Fibroblast of lung (primary cell): ENCODE measurements at places on chromosomes 6 and 20. TPM values are rescaled to one million over a fixed set of nuclear protein-coding genes. Genes with fewer than 3 reads are reported as not detected.

- H3K4me3 ChIP-seq = no peak overlapping the region
- DNase-seq = no peak
- H3K27ac ChIP-seq = no peak overlapping the region
- H3K36me3 ChIP-seq = peaks cover 32% of the 10 kb centered on the region
Observed at GRCh38 chr20:35490736-35491181, 35.4 kb downstream of the CEP250 start.

The COL9A3 gene
- total RNA-seq = 0.17 and 1.3 TPM in 2 replicates

The BMP5 gene
- 1.0 and 1.5 TPM in 2 replicates for total RNA-seq

GRCh38 chr20:54981175-54981574, 505.8 kb downstream of the DOK5 start:
- no peaks in the 10 kb centered on the region for H3K27me3 ChIP-seq
- no peaks in the 10 kb centered on the region for H3K4me1 ChIP-seq
- no peak for DNase-seq
- H3K27ac ChIP-seq = no peak overlapping the region
- H3K36me3 ChIP-seq = no peaks in the 10 kb centered on the region

The FOXA2 gene
- total RNA-seq = not detected in 2 replicates

GRCh38 chr6:91654357-91654756, 1067.5 kb upstream of the MAP3K7 start:
- no peaks in the 10 kb centered on the region for H3K36me3 ChIP-seq
- peak; percentile 1 for DNase-seq
- H3K4me1 ChIP-seq = no peaks in the 10 kb centered on the region

- DNase-seq = no peak
- no peaks in the 10 kb centered on the region for H3K4me1 ChIP-seq
- no peaks in the 10 kb centered on the region for H3K27me3 ChIP-seq
- no peak overlapping the region for H3K4me3 ChIP-seq
- H3K27ac ChIP-seq = no peak overlapping the region
Observed at GRCh38 chr6:87261534-87261933, 60.9 kb upstream of the SMIM8 start.

GRCh38 chr6:64713175-64713574, 993.9 kb downstream of the EYS start:
- H3K36me3 ChIP-seq = no peaks in the 10 kb centered on the region
- no peak for DNase-seq
- no peaks in the 10 kb centered on the region for H3K4me1 ChIP-seq
- H3K4me3 ChIP-seq = no peak overlapping the region
- no peaks in the 10 kb centered on the region for H3K27me3 ChIP-seq

GRCh38 chr6:127972815-127973214, 72.0 kb upstream of the THEMIS start:
- no peak overlapping the region for H3K4me3 ChIP-seq
- H3K27ac ChIP-seq = no peak overlapping the region
- DNase-seq = no peak
- peaks cover 3% of the 10 kb centered on the region for H3K36me3 ChIP-seq
- H3K4me1 ChIP-seq = no peaks in the 10 kb centered on the region
- no peaks in the 10 kb centered on the region for H3K27me3 ChIP-seq

DNA sequence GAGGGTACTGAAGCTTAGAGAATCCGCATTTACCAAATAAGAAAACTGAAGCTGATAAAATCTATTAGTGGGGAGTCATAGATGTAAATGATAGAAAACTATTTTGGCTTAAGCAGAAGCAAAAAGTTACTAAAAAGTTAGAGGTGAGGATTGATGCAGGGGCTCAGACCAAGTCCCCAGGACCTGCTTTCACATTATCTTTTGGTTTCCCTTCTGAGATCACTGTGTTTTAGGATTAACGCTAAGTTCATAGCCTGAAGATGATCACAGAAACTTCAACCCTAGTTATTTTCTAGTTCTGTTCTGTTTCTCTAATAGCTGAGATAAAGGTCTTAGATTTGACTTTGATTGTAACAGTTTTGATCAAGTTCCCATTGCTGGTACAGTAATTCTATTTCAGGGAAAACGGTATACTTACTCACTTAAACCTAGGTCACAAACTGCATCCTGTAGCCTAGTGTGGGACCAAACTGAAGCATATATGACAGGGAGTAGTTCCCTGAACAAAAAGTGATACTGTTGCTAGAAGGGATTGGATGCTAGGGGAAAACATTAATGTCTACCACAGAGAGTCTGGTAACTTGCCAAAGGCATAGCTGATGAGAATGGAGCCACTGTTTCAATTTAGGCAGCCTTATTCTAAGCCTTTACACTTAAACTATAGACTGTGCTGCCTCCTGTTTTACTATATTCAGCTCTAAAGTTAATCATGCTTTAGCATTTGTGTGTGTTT, 13.1 kb downstream of the CYB5R4 start:
- no peaks in the 10 kb centered on the region for H3K27me3 ChIP-seq
- no peaks in the 10 kb centered on the region for H3K4me1 ChIP-seq

The SNRPB gene
- 78.9 and 82.7 TPM in 2 replicates for total RNA-seq

The OTOR gene
- not detected in 2 replicates for total RNA-seq

- peaks cover 2% of the 10 kb centered on the region for H3K36me3 ChIP-seq
- no peak overlapping the region for H3K27ac ChIP-seq
- no peaks in the 10 kb centered on the region for H3K4me1 ChIP-seq
- H3K27me3 ChIP-seq = no peaks in the 10 kb centered on the region
Observed at GRCh38 chr20:63915471-63915870, 20.5 kb downstream of the DNAJC5 start.

GRCh38 chr20:50338479-50339391, 148.1 kb downstream of the CEBPB start:
- peaks cover 12% of the 10 kb centered on the region for H3K4me1 ChIP-seq
- H3K27ac ChIP-seq = peak overlapping the region; percentile 5
- no peaks in the 10 kb centered on the region for H3K27me3 ChIP-seq
- no peak overlapping the region for H3K4me3 ChIP-seq

DNA sequence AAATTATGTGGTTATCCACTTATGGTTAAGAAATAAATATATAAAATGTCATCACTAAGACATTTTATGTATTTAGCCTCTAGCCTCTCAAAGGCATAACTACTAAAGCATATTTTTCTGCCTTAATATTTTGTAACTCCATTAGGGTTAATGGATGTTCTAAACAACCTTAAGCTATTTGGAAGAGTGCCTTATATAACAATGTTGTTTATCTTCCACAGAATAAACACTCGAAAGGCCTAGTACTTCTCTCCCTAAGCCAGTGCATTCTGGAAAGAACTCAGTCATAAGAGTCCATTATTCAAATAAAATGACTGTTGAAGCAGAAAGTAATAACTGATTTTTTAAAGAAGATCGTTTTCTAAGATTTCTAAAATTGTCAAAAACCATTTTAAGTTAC, 15.0 kb upstream of the PRIM2 start:
- H3K4me1 ChIP-seq = peaks cover 18% of the 10 kb centered on the region
- no peaks in the 10 kb centered on the region for H3K27me3 ChIP-seq
- DNase-seq = no peak
- no peak overlapping the region for H3K27ac ChIP-seq
- H3K4me3 ChIP-seq = no peak overlapping the region

DNA sequence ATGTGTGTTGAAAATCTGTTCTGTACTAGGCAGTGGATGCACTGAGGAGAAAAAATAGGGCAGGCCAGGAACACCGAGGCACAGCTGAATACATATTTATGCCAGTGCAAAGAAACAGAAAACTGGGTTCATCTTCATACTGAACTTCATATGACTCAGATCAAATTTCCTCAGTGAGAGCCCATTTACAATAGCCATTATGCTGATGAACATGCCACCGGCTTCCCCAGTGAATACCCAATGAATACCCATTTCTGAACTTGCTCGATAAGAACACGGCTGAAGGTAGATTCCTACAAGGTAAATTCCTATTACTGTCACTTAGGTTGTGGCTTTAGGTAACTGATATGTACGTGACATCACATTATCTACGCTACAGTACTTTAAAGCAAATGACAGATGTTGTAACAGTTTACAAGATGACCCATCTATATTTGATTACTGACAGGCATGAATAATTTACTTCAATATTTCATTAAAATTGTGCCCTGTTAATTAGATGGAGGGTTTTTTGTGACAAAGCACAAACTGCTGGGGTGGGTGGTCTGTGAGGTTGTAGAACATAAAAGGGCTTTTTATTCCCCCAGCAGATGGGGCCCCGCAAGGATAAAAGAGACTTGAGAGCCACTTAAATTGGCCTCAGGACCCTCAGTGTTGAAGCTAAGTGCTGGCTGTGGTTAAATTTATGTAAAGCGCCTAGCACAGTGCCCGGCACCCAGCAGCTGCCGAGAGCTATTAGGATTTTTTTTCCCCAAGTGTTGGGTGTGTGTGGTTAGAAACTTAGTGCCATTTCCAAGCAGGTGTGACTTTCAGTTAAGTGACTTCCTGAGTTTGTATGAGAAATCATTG, 264.5 kb downstream of the CD83 start:
- no peak overlapping the region for H3K27ac ChIP-seq
- no peak for DNase-seq
- H3K4me3 ChIP-seq = no peak overlapping the region
- H3K4me1 ChIP-seq = no peaks in the 10 kb centered on the region
- no peaks in the 10 kb centered on the region for H3K36me3 ChIP-seq
- H3K27me3 ChIP-seq = no peaks in the 10 kb centered on the region

The C20orf141 gene
- not detected in 2 replicates for total RNA-seq

- H3K4me1 ChIP-seq = peaks cover 2% of the 10 kb centered on the region
- peaks cover 13% of the 10 kb centered on the region for H3K36me3 ChIP-seq
- DNase-seq = peak; percentile 71
- no peak overlapping the region for H3K4me3 ChIP-seq
Observed at GRCh38 chr6:34414999-34415858, 10.6 kb downstream of the RPS10 start.

- no peaks in the 10 kb centered on the region for H3K36me3 ChIP-seq
- no peak overlapping the region for H3K4me3 ChIP-seq
- no peak overlapping the region for H3K27ac ChIP-seq
- H3K27me3 ChIP-seq = no peaks in the 10 kb centered on the region
- no peak for DNase-seq
Observed at GRCh38 chr6:105892577-105893262, 193.4 kb upstream of the PRDM1 start.

GRCh38 chr6:169968541-169969270, 217.3 kb downstream of the ERMARD start:
- no peak overlapping the region for H3K4me3 ChIP-seq
- no peaks in the 10 kb centered on the region for H3K4me1 ChIP-seq
- no peak for DNase-seq
- H3K27me3 ChIP-seq = no peaks in the 10 kb centered on the region
- no peak overlapping the region for H3K27ac ChIP-seq

DNA sequence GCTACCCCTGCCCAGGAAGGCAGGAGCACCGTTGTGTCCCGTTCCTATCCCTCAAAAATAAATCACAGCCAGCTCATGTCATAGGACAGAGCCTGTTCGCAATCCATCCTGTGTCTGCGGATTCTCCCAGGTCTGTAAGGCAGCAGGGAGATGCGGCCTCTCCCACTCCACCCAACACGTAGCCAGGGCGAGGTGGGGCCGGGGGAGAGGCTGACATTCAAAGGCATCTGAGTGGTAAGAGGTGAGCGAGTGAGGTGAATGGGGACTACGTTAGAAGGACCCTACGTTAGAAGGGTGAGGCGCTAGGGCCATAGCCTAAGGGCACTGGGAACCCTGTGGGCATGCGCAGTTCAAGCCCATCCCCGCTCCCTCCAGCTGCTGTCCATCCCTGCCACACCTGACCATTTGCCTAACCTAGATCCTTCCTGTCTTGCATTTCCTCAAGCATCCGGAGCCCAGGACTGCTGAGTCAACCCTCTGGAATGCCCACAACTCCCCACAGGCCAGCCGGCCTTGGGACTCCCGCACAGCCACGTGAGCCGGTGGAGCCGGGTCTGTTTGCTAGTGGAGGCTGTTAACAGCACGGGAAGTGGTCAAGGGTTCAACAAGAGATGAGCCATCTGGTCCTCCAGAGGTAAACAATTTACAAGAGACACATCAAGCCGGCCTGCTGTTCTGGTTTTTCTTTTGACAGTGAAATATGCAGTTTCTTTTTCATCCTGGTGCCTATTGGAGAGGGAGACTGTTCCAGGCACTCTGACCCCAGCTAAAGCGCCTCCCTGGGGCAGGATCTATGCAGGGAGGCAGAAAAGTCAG, 45.9 kb downstream of the RIPOR3 start:
- no peaks in the 10 kb centered on the region for H3K36me3 ChIP-seq
- H3K27me3 ChIP-seq = no peaks in the 10 kb centered on the region
- DNase-seq = peak; percentile 97

DNA sequence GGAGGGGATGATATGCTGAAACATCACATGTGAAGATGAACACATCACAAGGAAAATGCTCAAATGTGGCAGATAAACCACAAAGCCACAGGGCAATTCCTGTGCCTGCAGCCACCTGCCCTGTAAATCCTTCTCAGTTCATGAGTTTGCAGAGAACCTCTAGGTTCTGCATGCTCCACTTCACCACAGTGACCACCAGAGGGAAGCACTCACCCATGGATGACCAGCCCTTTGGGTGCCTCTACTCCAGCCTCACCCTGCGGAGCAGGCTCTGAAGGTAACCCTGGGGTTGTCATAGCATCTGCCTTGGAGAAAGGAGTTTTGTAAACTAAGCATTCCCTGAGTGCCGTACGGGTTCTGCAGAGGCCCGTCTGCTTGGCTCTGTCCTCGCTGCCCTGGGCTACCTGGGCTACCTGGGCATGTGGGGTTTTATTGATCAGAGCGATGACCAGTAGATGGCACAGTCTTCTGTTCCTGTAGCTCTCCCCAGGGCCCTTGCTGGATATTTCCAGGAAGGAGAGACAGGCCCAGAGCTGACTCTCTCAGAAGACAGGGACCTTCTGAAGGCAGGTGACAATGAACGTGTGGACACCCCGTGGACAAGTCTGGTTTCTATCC, 31.7 kb upstream of the CST1 start:
- peaks cover 6% of the 10 kb centered on the region for H3K27me3 ChIP-seq
- no peaks in the 10 kb centered on the region for H3K4me1 ChIP-seq
- H3K27ac ChIP-seq = no peak overlapping the region

The PRICKLE4 gene
- 0.26 TPM in 1 of 2 replicates, not detected in the other for total RNA-seq

- peaks cover 3% of the 10 kb centered on the region for H3K4me1 ChIP-seq
- H3K27ac ChIP-seq = peak overlapping the region; percentile 94
- peak overlapping the region; percentile 88 for H3K4me3 ChIP-seq
- H3K36me3 ChIP-seq = peaks cover 1% of the 10 kb centered on the region
- no peaks in the 10 kb centered on the region for H3K27me3 ChIP-seq
Observed at GRCh38 chr6:41073968-41074691, 1.4 kb downstream of the NFYA start.
